ENCODE measurements at places on chromosomes 5 and 9. TPM values are rescaled to one million over a fixed set of nuclear protein-coding genes. Genes with fewer than 3 reads are reported as not detected.

GRCh38 chr9:7892975-7893374 is 93.4 kb upstream of the DMAC1 start:
- H3K27me3 ChIP-seq = no peaks in the 10 kb centered on the region
- H3K4me1 ChIP-seq = no peaks in the 10 kb centered on the region
- H3K27ac ChIP-seq = no peak overlapping the region
- no peaks in the 10 kb centered on the region for H3K36me3 ChIP-seq
- DNase-seq = no peak

- H3K4me1 ChIP-seq = no peaks in the 10 kb centered on the region
- no peaks in the 10 kb centered on the region for H3K27me3 ChIP-seq
- no peak for DNase-seq
- H3K36me3 ChIP-seq = no peaks in the 10 kb centered on the region
- H3K4me3 ChIP-seq = no peak overlapping the region
Observed at GRCh38 chr5:58498340-58498942, 7.2 kb downstream of the GAPT start.

GRCh38 chr9:76759732-76760131 is 4.5 kb upstream of the PCA3 start:
- no peaks in the 10 kb centered on the region for H3K4me1 ChIP-seq
- H3K27ac ChIP-seq = no peak overlapping the region
- no peaks in the 10 kb centered on the region for H3K36me3 ChIP-seq
- no peak overlapping the region for H3K4me3 ChIP-seq

- H3K36me3 ChIP-seq = no peaks in the 10 kb centered on the region
- no peak overlapping the region for H3K4me3 ChIP-seq
- no peaks in the 10 kb centered on the region for H3K4me1 ChIP-seq
- no peaks in the 10 kb centered on the region for H3K27me3 ChIP-seq
Observed at GRCh38 chr9:85089188-85089969, 419.9 kb downstream of the NTRK2 start.

- no peaks in the 10 kb centered on the region for H3K36me3 ChIP-seq
- peak; percentile 19 for DNase-seq
- H3K4me3 ChIP-seq = peak overlapping the region; percentile 69
- H3K27me3 ChIP-seq = no peaks in the 10 kb centered on the region
Observed at GRCh38 chr5:56480705-56481427, 247.7 kb upstream of the ANKRD55 start.

DNA sequence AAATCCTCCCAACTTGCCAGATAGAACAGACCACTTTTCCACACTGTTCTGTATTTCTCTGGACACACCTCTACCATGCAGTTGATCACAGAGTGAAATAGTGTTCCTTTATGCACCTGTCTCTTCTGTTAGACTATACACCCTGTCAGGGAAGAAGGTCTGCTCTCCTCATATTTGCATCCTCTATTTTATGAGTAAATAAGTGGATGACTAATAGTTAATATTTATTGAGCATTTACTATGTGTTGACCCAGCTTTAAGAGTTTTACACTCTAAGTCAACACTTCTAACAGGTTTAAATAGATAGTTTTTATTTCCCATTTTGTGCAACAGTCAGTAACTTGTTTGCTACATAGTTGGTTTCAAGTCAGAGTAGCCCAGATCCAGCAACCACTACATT is 452.8 kb upstream of the MPDZ start:
- DNase-seq = no peak
- H3K4me1 ChIP-seq = no peaks in the 10 kb centered on the region
- H3K4me3 ChIP-seq = no peak overlapping the region
- no peaks in the 10 kb centered on the region for H3K27me3 ChIP-seq

DNA sequence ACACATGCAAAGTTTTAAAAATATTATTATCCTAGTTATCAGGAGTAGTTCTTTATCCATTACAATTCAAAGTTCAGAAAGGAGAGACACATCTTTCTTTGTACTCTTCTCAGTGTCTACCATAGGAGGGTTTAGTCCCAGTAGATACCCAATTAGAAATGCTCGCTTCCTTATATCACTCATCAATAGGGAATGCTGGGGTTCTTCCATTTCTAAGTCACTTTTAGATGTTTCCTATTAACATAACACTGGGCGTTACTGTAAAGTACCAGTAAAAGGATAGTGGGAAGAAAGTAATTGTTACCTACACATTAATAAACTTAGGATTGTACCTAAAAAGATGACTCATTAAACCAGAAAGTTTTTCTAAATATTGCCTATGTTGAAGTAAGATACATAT is 348.3 kb upstream of the CDH6 start:
- no peak overlapping the region for H3K27ac ChIP-seq
- H3K4me3 ChIP-seq = no peak overlapping the region
- no peaks in the 10 kb centered on the region for H3K4me1 ChIP-seq
- H3K36me3 ChIP-seq = no peaks in the 10 kb centered on the region

DNA sequence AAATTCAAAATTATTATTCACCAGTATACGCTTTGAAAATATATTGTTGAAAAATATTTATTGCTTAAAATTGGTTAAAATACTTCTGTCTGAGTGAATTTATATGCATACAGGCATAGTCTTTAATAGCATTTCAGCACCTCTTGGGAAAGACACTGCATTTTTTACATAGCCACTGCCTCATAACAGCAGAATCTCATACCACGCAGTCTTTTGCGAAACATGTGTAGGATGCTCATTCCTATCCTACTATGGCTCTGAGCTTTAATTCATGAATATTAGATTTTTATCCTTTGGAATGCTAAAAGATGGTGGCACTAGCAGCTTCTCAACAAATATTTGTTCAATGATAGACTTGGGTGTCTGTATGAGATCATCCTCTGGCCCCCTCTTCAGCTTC is 94.0 kb upstream of the SH3GL2 start:
- no peaks in the 10 kb centered on the region for H3K4me1 ChIP-seq
- DNase-seq = no peak

- DNase-seq = no peak
- no peak overlapping the region for H3K4me3 ChIP-seq
- H3K27ac ChIP-seq = no peak overlapping the region
- no peaks in the 10 kb centered on the region for H3K36me3 ChIP-seq
- peaks cover 11% of the 10 kb centered on the region for H3K4me1 ChIP-seq
Observed at GRCh38 chr9:69013382-69013727, 558 bp downstream of the PRKACG start.

DNA sequence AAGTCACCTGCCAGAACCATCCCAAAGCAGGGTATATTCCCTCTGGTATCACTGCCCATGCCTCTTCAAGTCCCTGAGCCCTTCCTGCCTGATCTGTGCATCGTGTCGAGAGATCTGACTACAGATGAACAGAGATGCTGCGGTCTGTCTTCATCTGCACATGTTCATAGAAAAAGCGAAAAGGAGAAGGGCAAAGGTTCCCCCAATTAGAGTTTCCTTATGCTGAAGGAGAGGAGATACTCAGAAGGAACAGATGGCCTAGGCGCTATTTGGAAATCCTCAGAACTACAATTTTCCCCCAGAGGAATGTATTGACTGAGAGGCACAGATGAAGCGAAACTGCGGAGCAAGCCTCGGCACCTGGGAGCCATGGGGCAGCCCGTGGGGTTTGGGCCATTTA is 170.9 kb downstream of the SEC61B start:
- no peak for DNase-seq
- H3K27me3 ChIP-seq = no peaks in the 10 kb centered on the region
- no peaks in the 10 kb centered on the region for H3K36me3 ChIP-seq
- H3K4me3 ChIP-seq = no peak overlapping the region
- no peak overlapping the region for H3K27ac ChIP-seq

DNA sequence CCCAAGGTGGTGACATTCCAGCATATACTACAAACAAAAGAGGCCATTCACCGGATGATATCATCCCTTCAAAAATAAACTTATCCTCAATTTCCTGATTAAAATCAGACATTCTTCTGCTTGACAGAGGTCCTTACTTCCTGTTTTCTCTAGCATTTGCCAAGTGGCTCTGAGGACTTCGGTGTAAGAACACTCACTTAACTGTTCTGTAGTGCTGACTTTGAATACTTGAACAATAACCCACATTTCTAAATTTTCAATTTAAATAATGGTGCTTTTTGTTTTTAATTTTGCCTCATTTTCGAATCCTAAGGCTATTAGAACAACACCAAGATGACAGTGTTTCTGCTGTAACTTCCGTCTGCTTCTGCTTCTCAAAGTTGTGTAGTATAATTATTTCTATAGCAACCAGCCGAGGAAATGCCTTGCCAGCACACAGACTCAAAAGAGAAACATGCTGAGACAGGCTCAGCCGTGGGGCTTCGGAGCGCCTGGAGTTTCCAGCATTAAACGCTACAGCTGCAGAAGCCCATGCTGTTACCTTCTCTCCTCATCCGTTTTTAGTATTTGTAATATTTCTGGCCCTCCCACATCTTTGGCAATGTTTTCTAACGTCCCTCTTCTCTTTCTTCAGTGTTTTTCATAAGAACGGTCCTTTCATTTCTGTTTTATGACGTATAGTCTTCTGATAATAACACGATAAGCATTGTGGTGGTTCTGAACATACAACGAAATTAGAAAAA is 19.5 kb upstream of the ANXA1 start:
- H3K4me1 ChIP-seq = peaks cover 3% of the 10 kb centered on the region
- H3K27ac ChIP-seq = peak overlapping the region; percentile 71
- H3K4me3 ChIP-seq = peak overlapping the region; percentile 72
- H3K36me3 ChIP-seq = no peaks in the 10 kb centered on the region
- H3K27me3 ChIP-seq = no peaks in the 10 kb centered on the region
- DNase-seq = peak; percentile 73

Gene NRARP
- total RNA-seq = 1.4 TPM

Gene IL12B
- not detected for total RNA-seq

Measured in CD4-positive, alpha-beta T cell (primary cell).